ENCODE measurements at places on chromosomes 16 and 17. TPM values are rescaled to one million over a fixed set of nuclear protein-coding genes. Genes with fewer than 3 reads are reported as not detected.
A peak's percentile ranks its signal among the peaks of the same experiment; 100 is the strongest.

GRCh38 chr16:68388124-68388523, 60.2 kb downstream of the SMPD3 start:
- DNase-seq = no peak
- no peak overlapping the region for H3K4me3 ChIP-seq
- no peaks in the 10 kb centered on the region for H3K27me3 ChIP-seq
- no peak overlapping the region for H3K27ac ChIP-seq
- no peaks in the 10 kb centered on the region for H3K36me3 ChIP-seq

- H3K4me1 ChIP-seq = no peaks in the 10 kb centered on the region
- peaks cover 2% of the 10 kb centered on the region for H3K27me3 ChIP-seq
- H3K27ac ChIP-seq = no peak overlapping the region
These were observed 23.8 kb downstream of the TBC1D3B start for GRCh38 chr17:36152639-36153120.

GRCh38 chr16:85477801-85478363, 135.2 kb upstream of the GSE1 start:
- peaks cover 27% of the 10 kb centered on the region for H3K4me1 ChIP-seq
- no peak overlapping the region for H3K27ac ChIP-seq
- DNase-seq = no peak
- H3K27me3 ChIP-seq = no peaks in the 10 kb centered on the region
- H3K4me3 ChIP-seq = no peak overlapping the region

- H3K36me3 ChIP-seq = no peaks in the 10 kb centered on the region
- no peak overlapping the region for H3K4me3 ChIP-seq
- H3K4me1 ChIP-seq = no peaks in the 10 kb centered on the region
- DNase-seq = no peak
These were observed 53.7 kb downstream of the BAHCC1 start for GRCh38 chr17:81448950-81449349.

GRCh38 chr16:85153656-85154091, 41.4 kb upstream of the CIBAR2 start:
- H3K4me3 ChIP-seq = no peak overlapping the region
- peaks cover 59% of the 10 kb centered on the region for H3K4me1 ChIP-seq
- peak; percentile 92 for DNase-seq
- H3K36me3 ChIP-seq = no peaks in the 10 kb centered on the region

GRCh38 chr17:74104921-74105320, 98.6 kb upstream of the RPL38 start:
- no peaks in the 10 kb centered on the region for H3K4me1 ChIP-seq
- H3K36me3 ChIP-seq = no peaks in the 10 kb centered on the region
- H3K4me3 ChIP-seq = no peak overlapping the region
- H3K27ac ChIP-seq = no peak overlapping the region

GRCh38 chr17:40582328-40582901, 17.1 kb upstream of the CCR7 start:
- H3K36me3 ChIP-seq = no peaks in the 10 kb centered on the region
- peaks cover 4% of the 10 kb centered on the region for H3K4me1 ChIP-seq
- H3K4me3 ChIP-seq = no peak overlapping the region
- peak overlapping the region; percentile 36 for H3K27ac ChIP-seq
- H3K27me3 ChIP-seq = peaks cover 3% of the 10 kb centered on the region
- DNase-seq = peak; percentile 70

DNA sequence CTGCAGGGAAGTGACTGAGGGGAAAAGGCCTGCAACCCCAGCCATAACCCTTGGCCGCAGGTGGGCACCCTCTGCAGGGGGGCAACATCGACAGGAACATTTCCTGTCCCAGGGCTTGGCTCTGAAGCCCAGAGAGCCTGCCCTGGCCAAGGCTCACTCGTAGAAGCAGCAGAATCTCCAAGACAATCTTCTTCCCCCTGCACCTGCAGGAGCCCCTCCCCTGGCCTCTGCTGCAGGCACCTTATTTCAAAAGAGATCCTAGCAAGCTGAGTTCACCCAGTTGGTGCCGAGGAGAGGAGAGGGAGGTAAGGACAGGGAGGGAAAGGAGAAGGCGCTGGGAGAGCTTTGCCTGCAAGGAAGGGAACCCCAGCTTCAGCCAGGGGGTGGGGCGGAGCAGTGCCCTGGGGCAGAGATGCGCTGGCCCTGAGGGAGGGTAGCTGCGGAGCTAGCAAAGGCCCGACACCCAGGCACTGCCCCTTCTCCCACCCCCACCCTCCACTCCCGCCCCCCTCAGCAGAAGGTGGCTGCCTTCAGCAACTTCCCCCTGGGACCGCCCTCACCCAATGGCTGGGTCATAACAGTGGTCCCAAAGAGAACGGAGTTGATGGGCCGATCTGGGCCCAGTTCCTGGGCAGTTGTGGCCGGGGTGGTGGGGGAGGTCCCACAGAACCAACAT, 104.3 kb upstream of the TNRC6C start:
- H3K36me3 ChIP-seq = no peaks in the 10 kb centered on the region
- H3K4me1 ChIP-seq = no peaks in the 10 kb centered on the region
- no peak overlapping the region for H3K27ac ChIP-seq
- DNase-seq = no peak
- H3K4me3 ChIP-seq = no peak overlapping the region
- H3K27me3 ChIP-seq = no peaks in the 10 kb centered on the region

- no peaks in the 10 kb centered on the region for H3K27me3 ChIP-seq
- no peak overlapping the region for H3K27ac ChIP-seq
- no peaks in the 10 kb centered on the region for H3K4me1 ChIP-seq
- DNase-seq = no peak
- peak overlapping the region; percentile 46 for H3K4me3 ChIP-seq
- no peaks in the 10 kb centered on the region for H3K36me3 ChIP-seq
These were observed 10.6 kb downstream of the ITGAD start for GRCh38 chr16:31403590-31404352.

- no peak overlapping the region for H3K27ac ChIP-seq
- H3K36me3 ChIP-seq = no peaks in the 10 kb centered on the region
- H3K4me1 ChIP-seq = no peaks in the 10 kb centered on the region
- no peak overlapping the region for H3K4me3 ChIP-seq
- H3K27me3 ChIP-seq = no peaks in the 10 kb centered on the region
- no peak for DNase-seq
These were observed 122.7 kb downstream of the RGS9 start for GRCh38 chr17:65259696-65260485.

DNA sequence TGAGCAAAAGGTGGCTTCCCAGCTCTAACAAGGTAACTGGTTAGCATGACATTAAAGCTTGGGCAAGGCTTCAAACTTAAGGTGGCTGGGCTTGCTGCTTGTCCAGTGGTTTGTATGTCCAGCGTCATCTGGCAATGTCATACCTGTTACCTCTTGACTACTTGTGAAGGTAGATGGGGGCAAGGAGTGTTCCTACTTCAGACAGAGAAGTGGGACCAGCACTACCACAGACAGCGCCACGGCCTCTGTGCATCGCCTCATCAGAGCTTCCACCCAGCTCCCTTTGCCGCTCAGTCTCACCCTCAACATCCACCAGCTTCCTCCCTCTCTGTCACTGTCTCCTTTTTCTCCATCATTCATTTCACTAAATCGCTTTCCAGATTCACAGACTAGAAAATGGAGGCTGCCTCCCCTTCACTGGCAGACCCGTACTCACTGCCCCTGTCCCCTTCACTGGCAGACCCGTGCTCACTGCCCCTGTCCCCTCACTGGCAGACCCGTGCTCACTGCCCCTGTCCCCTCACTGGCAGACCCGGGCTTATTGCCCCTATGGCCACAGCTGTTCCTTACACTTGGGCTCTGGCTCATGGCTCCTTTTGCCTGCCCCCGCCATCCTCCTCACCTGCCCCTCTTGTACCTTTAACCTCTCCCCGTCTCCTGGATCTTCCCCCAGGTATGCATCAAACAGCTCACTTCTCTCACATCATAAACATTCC, 14.8 kb downstream of the CYB5D2 start:
- peaks cover 51% of the 10 kb centered on the region for H3K36me3 ChIP-seq
- H3K4me3 ChIP-seq = no peak overlapping the region
- H3K27ac ChIP-seq = no peak overlapping the region
- H3K27me3 ChIP-seq = no peaks in the 10 kb centered on the region
- peaks cover 16% of the 10 kb centered on the region for H3K4me1 ChIP-seq

- H3K4me3 ChIP-seq = no peak overlapping the region
- DNase-seq = no peak
- H3K4me1 ChIP-seq = no peaks in the 10 kb centered on the region
- H3K27me3 ChIP-seq = no peaks in the 10 kb centered on the region
- H3K27ac ChIP-seq = no peak overlapping the region
- H3K36me3 ChIP-seq = no peaks in the 10 kb centered on the region
These were observed 1686.8 kb downstream of the TP53TG3F start for GRCh38 chr16:35146031-35146710.

GRCh38 chr17:75218131-75218530, 12.7 kb downstream of the NUP85 start:
- H3K4me3 ChIP-seq = no peak overlapping the region
- no peak for DNase-seq
- no peaks in the 10 kb centered on the region for H3K27me3 ChIP-seq

GRCh38 chr16:17316005-17316404, 154.8 kb downstream of the XYLT1 start:
- H3K36me3 ChIP-seq = no peaks in the 10 kb centered on the region
- H3K4me3 ChIP-seq = no peak overlapping the region
- H3K27ac ChIP-seq = no peak overlapping the region

DNA sequence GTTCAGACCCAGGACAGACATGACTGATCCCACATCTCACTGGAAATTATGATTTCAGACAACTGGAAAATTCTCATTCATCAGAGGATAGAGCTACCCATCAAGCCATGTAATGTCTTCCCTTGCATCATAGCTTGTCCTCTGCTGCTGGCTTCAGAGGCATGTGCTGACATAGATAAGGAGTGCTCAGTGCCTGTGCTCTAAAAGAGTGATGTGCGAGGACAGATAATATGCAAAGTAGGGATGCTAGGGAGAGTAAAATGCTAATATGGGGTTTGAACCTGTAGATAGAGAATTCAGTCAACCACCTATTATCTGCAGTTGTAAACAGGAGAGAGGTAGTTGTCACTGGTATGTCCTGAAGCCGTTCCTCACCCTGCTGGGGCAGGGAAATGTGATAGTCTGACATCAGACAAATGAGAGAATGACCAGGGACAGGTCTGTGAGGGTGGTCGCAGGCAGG, 349.7 kb upstream of the CCL2 start:
- H3K27ac ChIP-seq = no peak overlapping the region
- H3K27me3 ChIP-seq = peaks cover 6% of the 10 kb centered on the region
- DNase-seq = no peak

GRCh38 chr17:80917716-80918560, 73.7 kb upstream of the CHMP6 start:
- no peak overlapping the region for H3K4me3 ChIP-seq
- H3K27me3 ChIP-seq = no peaks in the 10 kb centered on the region
- no peak overlapping the region for H3K27ac ChIP-seq
- no peaks in the 10 kb centered on the region for H3K4me1 ChIP-seq

DNA sequence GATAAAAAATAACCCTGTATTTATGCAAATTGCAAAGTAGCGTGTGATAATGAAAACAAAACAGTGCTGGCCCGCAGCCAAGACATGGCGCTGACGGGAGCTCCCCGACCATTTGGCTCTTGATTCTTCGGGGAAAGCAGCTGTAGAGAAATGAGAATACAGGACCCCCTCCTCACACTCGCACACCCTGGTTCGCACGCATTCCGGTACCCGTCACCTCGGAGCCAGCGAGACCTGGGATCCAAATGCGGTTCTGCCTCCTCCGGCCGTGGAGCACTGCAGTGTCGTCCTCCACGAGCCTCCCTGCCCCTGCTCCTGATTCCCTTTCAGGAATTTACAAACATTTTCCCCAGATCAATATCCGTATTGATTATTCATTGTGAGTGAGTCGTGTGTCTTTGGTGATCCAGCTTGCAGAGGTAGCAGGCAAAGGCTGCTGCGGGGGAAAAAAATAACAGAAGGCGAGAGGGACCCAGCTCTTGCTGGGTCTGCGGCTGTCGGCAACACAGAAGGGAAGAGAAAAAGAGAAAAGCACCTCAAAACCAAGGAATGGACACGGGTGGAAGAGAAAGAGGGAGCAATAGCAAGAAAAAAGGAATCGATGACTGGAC, 184.1 kb upstream of the ZFHX3 start:
- no peak overlapping the region for H3K27ac ChIP-seq
- no peaks in the 10 kb centered on the region for H3K4me1 ChIP-seq
- H3K36me3 ChIP-seq = no peaks in the 10 kb centered on the region
- H3K27me3 ChIP-seq = no peaks in the 10 kb centered on the region
- DNase-seq = no peak

ST6GALNAC2 gene
- total RNA-seq = 17.8 TPM

CFAP97D1 gene
- not detected for total RNA-seq

CTRB1 gene
- total RNA-seq = 1.2 TPM

ANKS4B gene
- total RNA-seq = not detected

KRTAP4-4 gene
- not detected for total RNA-seq

All from psoas muscle (tissue), 8 donors.